ENCODE measurements at places on chromosomes 12 and 14.
A peak's percentile ranks its signal among the peaks of the same experiment; 100 is the strongest.

- no peak for DNase-seq
Measured at GRCh38 chr14:23033801-23034497, 751 bp downstream of the PSMB5 start.

DNA sequence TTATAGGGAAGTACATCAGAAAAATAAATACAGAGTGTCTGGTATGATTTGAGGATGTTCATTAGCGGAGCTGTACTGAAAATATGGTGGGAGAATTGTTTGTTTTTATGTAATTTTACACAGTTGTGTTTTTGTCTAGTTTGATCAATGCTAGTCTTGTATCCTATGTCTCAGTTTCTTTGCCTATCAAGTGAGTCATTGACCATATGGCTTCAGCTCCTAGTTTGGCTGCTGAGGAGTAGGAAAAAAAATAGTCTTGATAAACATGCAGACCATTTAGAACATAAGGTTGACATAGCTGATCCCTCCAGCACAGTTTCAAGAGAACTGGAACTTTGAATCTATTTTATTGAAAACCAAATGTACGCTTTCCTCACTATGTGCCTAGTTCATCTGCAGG, 1292.1 kb upstream of the FLRT2 start:
- DNase-seq = no peak

DNA sequence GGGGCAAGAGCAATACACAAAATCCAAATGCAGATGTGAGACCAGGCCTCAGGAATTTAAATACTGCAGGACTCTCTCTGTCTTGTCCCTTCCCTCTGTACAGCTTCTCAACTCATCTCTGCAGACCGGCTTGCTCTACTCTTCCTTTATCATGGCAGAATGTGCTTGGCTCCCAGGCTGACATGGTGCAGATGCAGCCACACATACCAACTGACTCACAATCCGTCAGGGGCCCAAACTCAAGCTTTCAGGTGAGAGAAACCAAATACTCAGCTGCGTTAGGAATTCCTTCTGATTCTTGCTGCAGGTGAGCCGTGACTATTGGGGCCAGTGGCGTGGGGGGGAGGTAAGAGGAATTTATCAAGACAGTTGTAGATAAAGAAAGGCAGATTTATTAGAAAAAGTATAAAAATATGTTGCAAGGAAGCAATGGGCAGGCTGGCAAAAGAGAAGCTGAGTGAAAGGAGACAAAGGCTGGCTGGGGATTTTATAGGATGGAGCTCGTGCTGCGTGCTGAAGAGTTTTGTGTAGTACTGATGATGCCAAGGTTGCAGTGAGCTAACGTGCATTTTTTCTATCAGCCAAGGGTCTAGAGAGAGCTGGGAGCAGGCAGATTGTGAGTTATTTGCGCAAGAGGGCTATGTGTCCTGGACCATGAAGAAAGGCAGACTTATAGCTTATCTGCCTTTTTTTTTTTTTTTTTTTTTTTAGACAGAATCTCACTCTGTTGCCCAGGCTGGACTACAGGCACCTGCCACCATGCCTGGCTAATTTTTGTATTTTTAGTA, 5.0 kb upstream of the LGALS3 start:
- DNase-seq = no peak

- DNase-seq = no peak
Measured at GRCh38 chr14:57291692-57292647, 23.2 kb downstream of the AP5M1 start.

- DNase-seq = peak; percentile 26
Measured at GRCh38 chr14:89466484-89466883, 49.5 kb upstream of the FOXN3 start.

DNA sequence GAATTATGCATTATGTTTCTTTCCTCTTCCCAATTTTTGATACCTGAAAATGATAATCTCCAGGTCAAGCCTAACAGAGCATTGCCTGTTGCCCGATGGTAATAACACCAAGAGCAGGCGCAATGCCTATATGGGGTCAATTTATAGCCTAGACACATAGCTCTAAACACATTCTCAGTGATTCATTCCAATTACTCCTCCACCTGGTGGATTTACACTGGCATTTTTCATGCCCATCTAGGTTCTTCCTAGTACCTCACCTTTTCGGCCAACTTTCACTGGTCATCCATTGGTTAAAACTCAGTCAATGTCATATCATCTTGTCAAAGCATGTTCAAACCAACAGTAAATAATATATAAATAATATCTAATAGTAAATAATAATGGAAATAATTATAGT, 53.1 kb downstream of the EIF2S3B start:
- no peak for DNase-seq

DNA sequence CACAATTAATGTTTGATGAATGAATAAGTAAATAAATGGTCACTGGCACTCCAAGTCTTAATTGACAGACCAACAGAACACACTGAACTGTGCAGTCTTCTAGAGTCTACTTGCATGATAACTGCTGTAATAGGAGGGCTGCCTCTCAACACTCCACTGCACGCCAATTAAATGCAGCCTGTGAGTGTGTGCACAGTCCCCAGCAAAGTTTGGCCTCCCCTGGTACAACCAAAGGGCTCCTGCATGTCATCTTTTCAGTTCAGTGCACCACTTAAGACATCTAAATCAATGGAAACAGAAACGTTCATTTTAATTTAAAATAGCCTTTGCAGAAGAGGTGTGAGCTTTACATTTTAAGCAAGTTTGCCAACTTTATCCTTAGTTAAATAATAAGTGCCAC, 121.7 kb upstream of the USP15 start:
- no peak for DNase-seq

GRCh38 chr12:48988030-48988649, 10.0 kb downstream of the WNT1 start:
- no peak for DNase-seq

GRCh38 chr12:48508987-48509386, 16.4 kb upstream of the OR8S1 start:
- DNase-seq = no peak

DNA sequence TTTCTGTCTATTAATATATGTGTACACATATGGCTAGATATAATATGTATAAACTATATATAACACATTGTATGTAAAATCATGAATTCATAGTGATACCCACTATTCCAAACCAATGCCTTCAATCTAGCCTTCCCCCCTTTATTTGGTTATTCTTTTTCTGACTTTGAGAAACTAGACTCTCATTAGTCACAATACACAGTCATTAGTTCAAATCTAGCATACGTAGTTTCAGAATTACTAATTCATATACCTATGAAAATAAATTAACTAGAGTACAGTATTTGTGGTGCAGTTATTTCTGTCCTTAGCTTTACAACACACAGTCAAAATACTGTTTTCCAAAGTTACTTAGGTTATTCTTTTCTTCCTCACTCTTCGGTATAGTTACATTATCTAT, 268.2 kb downstream of the DPF3 start:
- no peak for DNase-seq

DNA sequence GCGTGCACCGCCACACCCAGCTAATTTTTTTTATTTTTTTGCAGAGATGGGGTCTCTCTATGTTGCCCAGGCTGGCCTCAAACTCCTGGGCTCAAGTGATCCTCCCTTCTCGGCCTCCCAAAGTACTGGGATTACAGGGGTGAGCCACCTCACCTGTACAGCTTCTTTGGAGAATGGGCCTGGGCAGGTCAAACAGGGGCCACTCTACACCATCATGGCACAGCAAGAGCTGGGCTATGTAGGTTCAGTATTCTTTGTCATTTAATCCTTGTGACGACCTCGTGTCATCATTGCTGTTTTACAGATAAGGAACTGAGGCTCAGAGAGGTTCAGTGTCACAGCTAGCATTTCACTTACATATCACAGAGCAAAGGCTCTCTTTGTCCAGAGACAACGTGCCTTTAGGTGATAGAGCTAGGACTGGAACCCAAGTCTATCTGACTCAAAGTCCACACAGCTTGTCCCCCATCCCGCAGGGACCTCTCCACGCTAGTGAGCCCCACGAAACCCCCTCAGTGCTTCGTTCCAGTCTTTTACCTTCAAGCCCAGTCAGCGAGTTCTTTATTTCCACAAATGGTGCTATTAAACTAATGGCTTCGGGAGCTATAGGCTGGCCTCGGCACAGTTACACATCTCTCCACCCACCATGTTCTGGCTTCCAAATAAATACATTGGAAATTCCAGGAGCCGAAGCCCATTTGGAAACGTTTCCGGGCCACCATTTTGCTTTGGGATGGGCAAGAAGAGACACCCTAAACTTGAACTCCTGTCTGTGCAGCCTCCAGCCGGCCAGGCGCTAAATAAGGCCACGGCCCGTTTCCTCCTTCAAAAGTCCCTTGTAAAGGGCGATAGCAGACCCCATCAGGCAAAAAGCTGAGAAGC, 660 bp upstream of the MAP1LC3B2 start:
- no peak for DNase-seq

- no peak for DNase-seq
Measured at GRCh38 chr12:26396402-26396801, 201.0 kb downstream of the SSPN start.

DNA sequence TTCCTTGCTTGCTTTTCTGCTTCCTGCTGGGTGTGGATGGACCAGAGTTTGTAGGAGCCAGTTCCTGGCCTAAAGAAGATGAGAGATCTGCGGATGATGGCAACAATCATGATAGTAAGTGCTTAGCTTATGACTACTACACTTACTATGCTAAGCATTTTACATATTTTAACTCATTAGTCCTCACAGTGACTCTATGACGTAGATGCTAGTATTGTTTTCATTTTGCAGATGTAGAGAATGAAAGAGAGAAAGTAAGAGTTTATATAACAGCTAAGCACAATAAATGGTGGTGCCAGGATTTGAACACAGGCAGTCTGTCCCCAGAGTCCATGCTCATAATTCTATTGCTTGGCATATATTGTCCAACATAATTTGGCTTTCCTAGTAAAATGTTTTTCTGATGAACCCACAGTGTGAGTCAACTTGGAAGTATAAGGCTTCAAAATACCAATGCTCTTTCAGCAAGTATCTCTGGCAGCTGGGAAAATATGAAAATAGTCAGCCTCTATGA, 363.2 kb upstream of the DDHD1 start:
- DNase-seq = no peak

- no peak for DNase-seq
Measured at GRCh38 chr12:72270246-72270645, 1.9 kb upstream of the TRHDE start.

DNA sequence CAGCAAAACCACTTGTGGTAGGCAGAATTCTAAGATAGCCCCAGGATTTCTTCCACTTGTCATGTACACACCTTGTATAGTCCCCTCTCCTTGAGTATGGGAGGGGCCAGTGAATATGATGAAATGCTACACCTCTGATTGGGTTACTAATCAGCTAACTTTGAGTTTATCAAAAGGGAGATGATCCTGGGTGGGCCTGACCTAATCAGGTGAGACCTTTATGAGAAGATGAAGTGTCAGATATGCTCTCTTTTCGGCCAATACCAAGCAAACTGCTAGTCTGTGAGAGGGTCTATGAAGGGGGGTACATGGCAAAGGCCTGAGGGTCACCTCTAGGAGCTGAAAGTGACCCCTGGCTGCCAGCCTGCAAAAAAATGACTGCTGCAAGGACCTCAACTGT, 154.3 kb upstream of the CRY1 start:
- DNase-seq = no peak

DNA sequence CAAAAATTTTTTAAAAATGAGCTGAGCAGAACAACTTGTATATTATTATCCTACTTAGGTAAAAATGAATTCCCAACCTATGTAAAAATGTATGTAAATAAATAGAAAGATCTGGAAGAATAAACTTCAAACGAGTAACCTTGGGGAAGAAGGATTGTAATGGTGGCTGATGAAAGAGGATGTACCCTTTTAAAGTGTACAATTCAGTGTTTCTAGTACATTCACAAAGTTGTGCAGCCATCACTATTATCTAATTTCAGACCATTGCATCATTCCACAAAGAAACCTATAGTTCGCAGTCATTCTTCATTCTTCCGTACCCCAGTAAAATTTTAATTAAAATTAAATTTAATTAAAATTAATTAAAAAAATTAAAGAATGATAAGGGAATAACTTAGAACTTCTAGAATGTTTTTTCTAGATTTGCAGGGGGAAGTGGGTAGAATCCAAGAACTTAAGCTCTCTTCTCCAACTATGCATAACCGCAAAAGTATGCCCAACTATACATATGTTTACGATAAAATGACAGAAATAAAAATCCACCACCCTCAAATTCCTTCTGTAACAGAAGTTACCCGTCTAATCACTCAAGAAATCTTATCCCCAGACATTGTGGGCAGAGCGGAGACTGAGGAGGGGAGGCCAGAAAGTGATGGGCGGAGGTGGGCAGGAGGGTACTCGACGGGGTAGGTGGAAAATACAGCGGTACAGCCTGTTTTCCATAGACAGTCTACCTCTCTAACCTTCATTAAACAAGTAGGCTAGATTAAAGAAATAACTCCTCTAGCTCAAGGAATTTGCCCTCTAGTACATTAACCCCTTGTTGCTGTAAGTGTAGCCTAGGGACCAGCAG, 921 bp downstream of the DEPDC4 start:
- DNase-seq = no peak

- no peak for DNase-seq
Measured at GRCh38 chr14:98008381-98009113, 1211.4 kb downstream of the VRK1 start.

DNA sequence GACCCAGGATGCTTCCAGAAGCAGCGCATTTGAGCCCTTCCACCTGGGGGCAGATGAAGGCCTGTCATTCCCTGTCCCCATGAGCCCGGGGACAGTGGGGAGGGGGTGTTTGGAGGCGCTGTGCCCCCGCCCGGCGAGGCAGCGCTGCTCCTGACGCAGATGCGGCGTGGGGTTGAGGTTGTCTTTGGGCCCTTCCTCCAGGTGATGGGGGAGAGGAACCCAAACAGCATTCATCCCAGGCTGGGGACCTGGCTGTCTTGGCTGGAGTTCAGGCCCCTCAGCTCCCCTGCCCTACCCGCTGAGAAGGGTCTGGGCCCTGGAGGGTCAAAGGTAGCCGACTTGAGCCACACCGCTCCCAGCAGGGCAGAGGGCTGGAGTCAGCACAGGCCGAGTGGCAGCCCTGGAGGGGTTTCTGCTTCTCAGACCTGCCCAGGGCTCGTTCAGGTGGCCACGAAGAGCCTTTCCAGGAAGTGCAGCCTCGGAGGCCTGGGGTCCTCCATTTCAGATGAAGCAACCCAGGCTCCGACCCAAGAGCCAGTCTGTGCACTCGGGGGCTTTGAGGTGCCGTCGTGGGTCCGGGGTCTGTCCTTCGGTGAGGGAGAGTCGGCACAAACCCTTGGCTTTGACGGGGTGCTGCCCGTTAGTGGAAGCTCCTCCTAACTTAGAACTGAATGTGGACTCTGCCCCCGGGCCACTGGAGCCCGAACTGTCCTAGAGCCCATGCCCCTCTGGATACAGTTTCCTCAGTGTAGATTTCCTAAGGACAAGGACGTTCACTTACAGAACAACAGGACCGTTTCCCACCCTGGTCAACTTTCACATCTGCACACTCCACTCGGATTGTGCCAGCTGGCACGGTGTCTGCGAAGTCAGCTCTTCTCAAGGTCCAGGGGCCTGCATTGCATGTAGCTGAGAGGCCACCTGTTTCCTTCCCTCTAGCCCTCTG, 16.1 kb downstream of the ACADS start:
- no peak for DNase-seq
